GM12891 (cell line): ENCODE measurements at places on chromosomes 6 and 20.

- DNase-seq, result no peak
These were observed 86.2 kb downstream of the SPTLC3 start for GRCh38 chr20:13094976-13095375.

- no peak for DNase-seq
These were observed 16.1 kb upstream of the RAB22A start for GRCh38 chr20:58293453-58293852.

DNA sequence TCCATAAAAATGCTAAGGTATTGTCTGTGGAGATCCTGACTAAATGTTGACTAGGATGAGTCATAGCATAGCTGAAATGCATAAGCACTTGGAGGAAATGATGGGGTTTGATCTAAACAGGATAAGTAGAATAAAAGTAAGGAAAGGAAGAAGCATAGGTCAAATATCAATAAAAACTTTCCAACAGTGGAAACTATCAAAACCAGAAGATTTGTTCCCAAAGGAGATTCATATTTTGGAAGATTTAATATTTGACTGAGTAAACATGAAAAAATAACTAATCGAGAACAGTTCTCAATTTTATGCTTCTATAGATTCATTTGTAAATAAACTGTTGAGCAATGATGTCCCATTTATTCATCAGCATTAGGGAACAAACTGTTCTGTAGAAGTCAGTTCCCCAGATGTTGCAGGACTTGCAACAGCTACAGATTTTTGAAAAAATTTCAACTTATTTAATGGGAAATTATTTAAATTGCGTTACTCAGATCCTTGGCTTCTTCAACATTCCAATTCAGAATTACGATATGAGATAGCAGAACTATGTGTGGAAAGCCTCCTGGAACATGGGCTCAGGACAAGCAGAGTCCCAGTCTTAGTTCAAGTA, 133.7 kb upstream of the TBX18 start:
- DNase-seq, result no peak

GRCh38 chr6:14734416-14735340, 511.2 kb upstream of the JARID2 start:
- DNase-seq, result no peak

DNA sequence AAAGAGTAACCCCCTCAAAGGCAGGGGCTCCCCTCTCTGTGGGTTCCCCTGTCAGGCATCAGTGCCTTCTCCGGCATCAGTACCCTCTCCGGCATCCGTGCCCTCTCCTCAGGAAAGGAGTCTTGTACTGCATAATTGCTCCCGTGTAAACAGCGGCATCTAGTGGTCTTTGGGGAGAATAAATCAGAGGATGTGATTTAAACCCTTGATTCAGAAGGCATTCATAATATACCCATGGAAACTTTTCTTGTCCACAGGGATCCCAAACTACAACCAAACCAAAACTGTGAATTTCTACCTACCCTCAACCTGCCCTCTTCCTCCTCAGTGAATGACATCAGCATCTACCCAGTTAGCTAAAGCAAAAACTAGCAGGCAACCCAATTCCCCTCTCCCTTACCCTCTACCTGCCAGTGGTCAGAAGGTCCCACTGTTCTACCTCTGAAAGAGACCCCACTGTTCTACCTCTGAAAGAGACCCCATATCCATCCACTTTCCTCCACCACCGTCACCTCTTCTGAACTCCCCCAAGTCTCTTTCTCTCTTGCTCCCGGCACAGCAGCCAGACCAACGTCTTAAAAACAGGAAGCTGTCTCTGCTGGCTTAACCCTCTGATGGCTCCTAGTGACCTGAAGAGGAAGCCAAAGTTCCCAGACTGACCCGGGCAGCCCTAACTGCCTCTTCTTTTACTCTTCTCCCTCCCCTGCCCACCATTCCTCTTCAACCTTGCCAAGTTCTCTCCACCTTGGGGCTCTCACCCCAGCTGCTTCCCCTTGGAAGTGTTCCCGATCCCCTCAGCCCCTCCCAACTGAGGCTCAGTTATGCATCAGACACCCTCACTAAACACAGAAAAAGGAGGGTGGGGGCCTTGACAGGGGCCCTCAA, 27.2 kb downstream of the UBE2V1 start:
- DNase-seq, result peak; percentile 48

DNA sequence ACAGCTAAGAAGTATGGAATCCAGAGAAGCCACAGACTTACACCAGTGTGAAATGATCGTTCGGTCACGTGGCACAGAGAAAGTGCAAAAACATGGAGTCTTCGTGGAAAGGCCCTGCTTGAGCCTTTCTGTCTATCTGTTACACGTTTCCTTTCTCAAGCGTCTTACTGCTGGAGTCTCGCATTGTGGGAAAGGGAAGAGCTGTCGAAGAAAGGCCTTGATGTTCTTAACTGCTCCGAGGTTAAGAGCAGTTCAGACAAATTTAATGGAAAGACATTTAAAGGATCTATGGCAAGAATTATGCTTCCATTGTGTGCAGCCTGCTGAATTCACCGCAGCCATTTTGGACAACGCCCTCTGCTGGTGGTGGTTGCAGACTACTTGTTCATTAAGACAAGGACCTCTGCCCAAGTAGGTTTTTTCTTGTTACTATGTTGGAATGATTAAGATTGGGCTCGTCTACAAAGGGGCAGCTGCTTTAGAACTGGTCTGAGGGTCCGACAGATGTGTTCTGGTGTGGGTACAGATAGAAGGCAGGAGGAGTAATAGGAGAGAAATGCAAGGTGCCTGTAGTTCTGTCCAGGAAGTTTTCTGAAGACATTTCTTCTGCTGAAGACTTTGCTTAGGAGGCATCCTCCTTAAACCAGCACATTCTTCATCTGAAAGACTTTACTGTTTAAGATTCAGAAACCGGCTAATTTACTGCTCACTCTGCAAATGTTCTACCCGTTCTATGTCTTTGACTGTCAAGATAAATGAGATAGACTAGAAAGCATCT, 24.7 kb upstream of the CCN6 start:
- DNase-seq, result no peak
